ENCODE measurements at places on chromosomes 3 and 15. TPM values are rescaled to one million over a fixed set of nuclear protein-coding genes. Genes with fewer than 3 reads are reported as not detected.
A peak's percentile ranks its signal among the peaks of the same experiment; 100 is the strongest.

- DNase-seq: no peak
These were observed 70.6 kb upstream of the SNRK start for GRCh38 chr3:43215663-43216275.

- no peak for DNase-seq
These were observed 123.6 kb upstream of the VEPH1 start for GRCh38 chr3:157626817-157627216.

GRCh38 chr15:70509282-70509662 is 254.1 kb downstream of the UACA start:
- DNase-seq: no peak

- no peak for DNase-seq
These were observed 111.1 kb upstream of the VGLL3 start for GRCh38 chr3:87101861-87102625.

GRCh38 chr15:70503073-70503745 is 260.1 kb downstream of the UACA start:
- DNase-seq: no peak

GRCh38 chr15:26679927-26680326 is 92.9 kb downstream of the GABRB3 start:
- DNase-seq: no peak

GRCh38 chr3:170961616-170962400 is 53.4 kb upstream of the EIF5A2 start:
- no peak for DNase-seq

DNA sequence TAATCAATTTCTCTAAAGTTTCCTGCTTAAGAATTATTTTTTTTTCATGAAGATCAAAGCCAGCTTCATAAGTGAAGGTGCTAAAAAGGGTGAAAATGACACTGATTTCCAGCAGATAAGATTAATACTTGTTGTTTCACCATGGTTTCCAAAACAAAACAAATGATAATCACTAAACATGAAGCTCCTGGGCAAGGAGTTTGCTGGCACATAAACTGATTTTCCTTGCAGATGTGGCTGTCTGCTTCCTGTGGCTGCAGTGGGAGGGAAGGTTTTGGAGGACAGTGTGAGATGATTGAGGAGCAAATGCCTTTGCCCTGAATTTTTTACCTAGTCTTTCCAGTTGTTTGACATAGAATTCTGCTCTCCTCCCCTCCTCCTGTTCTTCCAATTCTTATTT is 228.8 kb downstream of the DIPK2A start:
- no peak for DNase-seq

DNA sequence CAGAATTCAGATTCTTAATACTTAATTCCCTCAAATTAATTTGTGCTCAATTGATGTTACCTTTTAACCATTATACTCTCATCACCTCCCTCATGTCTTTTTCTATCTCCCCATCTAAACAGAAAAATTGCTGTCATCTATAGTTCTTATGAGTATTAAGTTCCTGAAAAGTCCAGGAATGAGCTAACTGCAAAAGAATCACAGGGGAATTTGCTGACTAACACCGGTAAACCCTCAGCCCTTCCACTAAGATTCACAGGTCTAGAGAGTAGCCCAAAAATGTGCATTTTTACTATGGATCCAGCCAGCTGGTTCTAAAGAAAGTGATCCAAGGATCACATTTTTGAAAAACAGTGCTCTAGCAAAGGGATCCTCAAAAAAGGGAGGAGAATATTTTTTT is 67.0 kb downstream of the SETD2 start:
- no peak for DNase-seq

DNA sequence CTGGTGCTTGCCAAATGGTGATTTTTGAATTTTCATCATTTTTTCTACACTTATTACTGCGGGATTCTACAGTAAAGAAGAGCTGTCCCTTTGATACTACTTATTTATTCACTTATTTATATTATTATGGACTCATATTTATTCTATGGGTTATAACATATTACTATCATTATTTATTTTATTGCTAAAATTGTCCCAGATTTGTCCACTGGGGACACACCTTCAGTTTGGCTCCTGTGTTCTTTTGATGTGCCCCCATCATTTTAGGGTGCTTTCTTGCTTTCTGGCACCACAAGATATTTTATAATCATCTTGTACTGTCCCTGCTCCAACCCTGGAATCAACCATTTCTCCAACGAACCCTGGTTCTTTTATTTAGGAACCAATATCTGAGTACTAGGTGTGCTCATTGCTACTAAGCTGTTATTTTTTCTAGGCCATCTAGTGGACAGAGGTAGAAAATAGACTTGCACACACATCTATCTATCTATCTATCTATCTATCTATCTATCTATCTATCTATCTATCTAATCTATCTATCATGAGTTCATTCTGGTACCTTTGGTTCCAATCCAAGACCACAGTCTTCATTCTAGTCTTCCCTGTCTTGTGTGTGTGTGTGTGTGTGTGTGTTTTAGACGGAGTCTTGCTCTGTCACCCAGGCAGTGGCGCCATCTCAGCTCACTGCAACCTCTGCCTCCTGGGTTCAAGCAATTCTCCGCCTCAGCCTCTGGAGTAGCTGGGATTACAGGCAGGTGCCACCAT is 16.0 kb downstream of the SLC22A14 start:
- DNase-seq: no peak

DNA sequence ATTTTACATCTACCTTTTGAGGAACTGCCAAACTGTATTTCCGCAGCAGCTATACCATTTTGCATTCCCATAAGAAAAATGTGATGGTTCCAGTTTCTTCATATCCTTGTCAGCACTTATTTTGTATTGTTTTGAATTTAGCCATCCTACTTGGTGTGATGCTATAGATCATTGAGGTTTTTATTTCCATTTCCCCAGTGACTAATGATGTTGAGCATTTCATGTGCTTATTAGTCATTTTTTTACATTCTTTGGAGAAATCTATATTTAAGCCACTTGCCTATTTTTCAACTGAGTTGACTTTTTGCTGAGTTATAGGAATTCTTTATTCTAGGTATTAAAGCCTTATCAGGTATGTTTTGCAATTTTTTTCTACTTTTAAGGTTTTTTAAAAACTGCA is 347.6 kb upstream of the RARB start:
- no peak for DNase-seq

DNA sequence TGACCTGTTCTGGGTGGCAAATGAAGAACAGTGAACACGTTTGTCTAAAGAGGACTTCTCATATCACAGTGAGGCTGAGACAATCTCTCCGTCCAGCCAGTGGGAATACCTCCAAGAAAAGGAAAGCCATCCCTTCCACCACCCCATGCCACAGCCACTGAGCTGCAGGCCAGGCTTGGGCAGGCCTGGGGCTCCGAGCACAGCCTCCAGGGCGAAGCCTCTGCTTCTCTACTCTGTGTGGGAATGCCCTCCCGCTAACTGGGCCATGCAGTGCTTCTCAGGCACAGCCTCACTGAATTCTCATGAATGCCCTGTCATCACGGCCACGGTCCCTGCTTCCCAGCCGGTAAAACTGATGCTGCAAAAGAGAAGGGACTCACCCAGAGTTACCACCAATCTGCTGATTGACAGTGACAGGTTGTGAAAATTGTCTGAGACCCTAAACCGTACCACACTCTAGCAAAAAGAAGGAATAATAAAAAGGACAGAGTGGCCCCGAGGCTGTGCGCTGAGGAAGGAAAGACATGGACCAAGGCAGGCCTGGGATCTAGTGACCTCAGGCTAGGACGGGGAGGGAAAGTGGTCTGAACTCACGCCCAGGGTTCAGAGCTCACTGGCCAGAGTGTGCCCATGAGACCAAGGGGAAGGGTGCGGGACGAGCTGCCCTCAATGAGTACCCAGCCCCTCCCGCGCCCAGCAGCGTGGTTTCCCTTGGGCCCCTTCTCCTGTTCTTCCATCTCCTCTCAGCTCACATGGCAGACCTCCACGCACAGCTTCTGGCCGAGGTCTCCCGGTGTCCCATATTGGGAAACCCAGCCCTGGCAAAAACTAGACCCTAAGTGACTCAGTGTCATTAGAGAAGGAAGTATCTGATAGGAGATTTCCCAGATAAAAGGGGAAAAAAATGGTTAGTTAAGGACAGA is 52.8 kb downstream of the DHX30 start:
- DNase-seq: no peak

DNA sequence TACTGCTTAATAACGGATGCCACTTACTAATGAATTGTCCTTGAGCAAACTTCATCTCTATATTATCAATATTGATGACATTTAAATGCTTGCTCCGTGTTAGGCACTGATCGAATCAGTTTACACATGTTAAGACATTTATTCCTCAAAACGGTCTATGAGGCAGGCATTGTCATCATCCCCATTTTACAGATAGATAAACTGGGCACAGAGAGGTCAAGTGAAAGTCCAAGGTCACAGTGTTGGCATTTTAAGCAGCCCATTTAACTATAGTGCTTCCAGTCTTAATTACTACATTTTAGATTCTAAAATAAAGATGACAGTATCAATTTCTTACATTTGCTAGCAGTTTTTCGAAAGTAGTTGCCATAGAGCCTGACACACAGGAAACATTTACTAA is 966 bp upstream of the ABI3BP start:
- DNase-seq: no peak

DNA sequence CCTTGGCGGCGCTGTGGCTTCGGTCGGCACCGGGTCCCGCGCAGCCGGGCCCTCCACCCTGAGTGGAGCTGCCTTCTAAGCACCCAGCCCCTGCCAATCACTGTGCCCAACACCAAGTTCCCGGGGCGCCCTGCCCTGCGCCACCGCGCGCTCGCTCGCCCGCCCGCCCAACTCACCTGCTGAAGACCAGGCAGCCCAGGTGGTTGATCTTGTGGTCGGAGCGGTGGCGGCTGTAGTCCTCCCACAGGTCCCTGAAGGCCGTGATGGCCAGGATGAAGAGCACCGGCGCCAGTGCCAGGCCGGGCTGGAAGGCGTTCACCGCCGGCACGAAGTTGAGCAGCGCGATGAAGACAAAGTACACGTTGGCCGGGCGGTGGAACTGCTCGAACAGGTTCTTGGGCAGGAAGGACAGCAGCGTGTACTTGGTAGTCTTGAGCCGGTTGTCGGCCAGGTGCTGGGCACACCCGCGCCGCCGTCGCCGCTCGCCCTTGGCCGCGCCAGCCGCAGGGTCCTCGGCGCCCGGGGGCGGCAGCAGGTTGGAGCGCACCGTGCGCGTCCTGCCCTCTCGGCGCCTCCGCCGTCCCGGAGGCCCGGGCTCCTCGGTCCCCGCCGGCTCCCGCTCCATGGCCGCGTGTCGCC is 536 bp downstream of the ATP10A start:
- peak; percentile 54 for DNase-seq

GRCh38 chr3:114456742-114457141 is 162.9 kb downstream of the TIGIT start:
- DNase-seq: no peak

DNA sequence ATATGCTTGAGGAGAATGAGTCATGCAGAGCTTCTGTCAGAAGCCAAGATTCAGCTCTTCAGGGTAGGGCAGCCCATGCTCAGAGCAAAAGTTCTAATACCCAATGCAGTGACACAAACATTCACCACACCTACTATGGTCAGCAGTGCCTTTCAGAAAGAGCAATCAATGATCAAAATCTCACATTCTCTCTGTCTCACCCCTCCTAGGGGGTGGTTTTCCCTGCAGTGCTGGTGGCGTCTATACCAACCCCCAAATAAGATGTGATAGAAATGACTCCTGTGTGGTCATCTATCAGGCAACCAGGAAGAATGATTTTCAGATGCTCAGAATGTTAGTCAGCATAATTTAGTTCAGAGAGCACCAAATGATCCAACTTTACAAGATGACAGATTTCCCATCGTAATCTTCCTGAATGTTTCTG is 385.3 kb downstream of the NTRK3 start:
- no peak for DNase-seq

- DNase-seq: peak; percentile 52
These were observed 95.0 kb upstream of the HACD2 start for GRCh38 chr3:123679712-123680386.

GRCh38 chr3:112372396-112372795 is 39.4 kb downstream of the CD200 start:
- no peak for DNase-seq

DNA sequence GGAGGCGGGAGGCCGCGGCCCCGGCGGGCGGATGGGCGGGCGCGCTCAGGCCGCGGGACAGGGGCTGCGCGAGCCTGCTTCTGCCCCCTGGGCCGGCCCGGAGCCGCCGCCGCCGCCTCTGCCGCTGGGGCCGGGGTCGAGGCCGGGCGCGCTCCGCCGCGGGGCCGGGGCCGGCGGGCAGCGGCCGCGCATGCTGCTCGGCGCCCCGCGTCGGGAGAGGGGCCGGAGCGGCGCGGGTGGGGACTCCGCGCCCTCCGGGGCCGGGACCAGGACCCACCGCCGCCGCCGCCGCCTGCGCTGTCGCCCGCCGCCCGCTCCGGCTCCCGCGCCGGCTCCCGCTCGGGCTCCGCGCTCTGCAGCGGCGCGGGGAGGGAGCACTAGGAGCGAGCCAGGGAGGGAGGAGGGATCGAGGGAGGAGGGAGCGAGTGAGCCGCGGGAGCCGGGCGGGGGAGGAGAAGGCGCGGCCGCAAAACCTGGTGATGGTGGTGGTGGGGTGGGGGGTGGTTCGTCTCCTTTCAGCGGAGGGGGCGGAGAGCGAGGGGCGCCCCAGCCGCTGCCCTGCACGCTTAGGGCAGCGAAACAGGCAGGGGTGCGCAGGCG is at the start of gene LINGO1:
Gene LINGO1, minus strand, starts transcription at position 379 of the 600 bp plus-strand sequence. CDS start 597 bp downstream, outside the sequence.
- no peak for DNase-seq

DNA sequence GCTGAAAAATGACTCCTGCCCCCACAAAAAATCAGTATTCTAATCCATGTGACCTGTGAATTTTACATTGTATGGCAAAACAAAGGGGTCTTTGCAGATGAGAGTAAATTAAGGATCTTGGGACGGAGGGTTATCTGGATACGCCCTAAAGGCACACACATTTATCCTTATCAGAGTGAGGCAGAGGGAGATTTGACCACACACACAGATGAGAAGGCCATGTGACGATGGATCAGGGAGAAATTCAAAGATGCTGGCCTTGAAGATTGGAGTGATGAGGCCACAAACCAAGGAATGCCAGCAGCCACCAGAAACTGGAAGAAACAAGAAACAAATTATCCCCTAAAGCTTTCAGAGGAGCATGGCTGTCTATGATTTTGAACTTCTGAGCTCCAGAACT is 288.5 kb downstream of the XXYLT1 start:
- DNase-seq: no peak

The GABRG3 gene
- not detected for total RNA-seq

The HCLS1 gene
- 48.7 TPM for total RNA-seq

The FBN1 gene
- 57.6 TPM for total RNA-seq

The CCR5 gene
- total RNA-seq: 3.9 TPM

The PLCH1 gene
- 8.0 TPM for total RNA-seq

The PLA2G4F gene
- total RNA-seq: 3.2 TPM

The ANKUB1 gene
- total RNA-seq: not detected

The PLXND1 gene
- 82.2 TPM for total RNA-seq

The ACSBG1 gene
- 0.83 TPM for total RNA-seq

The OSTN gene
- total RNA-seq: not detected

The NMNAT3 gene
- total RNA-seq: 5.9 TPM

The BFSP2 gene
- total RNA-seq: not detected

The PTPN23 gene
- total RNA-seq: 58.2 TPM

The STX19 gene
- 4.7 TPM for total RNA-seq

All from mucosa of gallbladder (tissue), 1 donor.